Smooth muscle cell of the pulmonary artery (primary cell): ENCODE measurements at places on chromosomes 16 and 17. TPM values are rescaled to one million over a fixed set of nuclear protein-coding genes. Genes with fewer than 3 reads are reported as not detected.

ABI3 gene
- 0.17 and 0.20 TPM in 2 replicates for total RNA-seq

DHRS7C gene
- total RNA-seq = not detected in 2 replicates

GPATCH8 gene
- total RNA-seq = 16.8 and 19.3 TPM in 2 replicates

ZG16 gene
- not detected in 2 replicates for total RNA-seq

HBZ gene
- total RNA-seq = not detected in 2 replicates

RAPGEFL1 gene
- 1.8 and 3.5 TPM in 2 replicates for total RNA-seq

PIGQ gene
- total RNA-seq = 31.5 and 39.1 TPM in 2 replicates

MYCBPAP gene
- total RNA-seq = 1.6 and 1.7 TPM in 2 replicates

NPIPB13 gene
- total RNA-seq = 0.59 and 0.73 TPM in 2 replicates

SOX8 gene
- total RNA-seq = 0.26 and 0.72 TPM in 2 replicates

ARL17A gene
- 6.9 and 7.0 TPM in 2 replicates for total RNA-seq

MMP2 gene
- total RNA-seq = 977 and 1,577 TPM in 2 replicates

MIF4GD gene
- 8.7 and 10.1 TPM in 2 replicates for total RNA-seq

MAPT gene
- total RNA-seq = 0.52 and 0.53 TPM in 2 replicates

KRTAP4-5 gene
- total RNA-seq = not detected in 2 replicates

ERN2 gene
- not detected in 2 replicates for total RNA-seq

ZNF785 gene
- total RNA-seq = 10.2 and 10.6 TPM in 2 replicates

TAF1C gene
- 14.3 and 18.5 TPM in 2 replicates for total RNA-seq

PYY gene
- not detected in 2 replicates for total RNA-seq

ADAD2 gene
- total RNA-seq = not detected in 2 replicates

PRSS53 gene
- 4.8 and 6.0 TPM in 2 replicates for total RNA-seq

NLRP1 gene
- 39.4 and 48.0 TPM in 2 replicates for total RNA-seq

COTL1 gene
- total RNA-seq = 73.7 and 105 TPM in 2 replicates

HELZ gene
- 53.6 and 55.1 TPM in 2 replicates for total RNA-seq

PRKCB gene
- 0.07 TPM in 1 of 2 replicates, not detected in the other for total RNA-seq

GRAP gene
- 0.13 and 0.20 TPM in 2 replicates for total RNA-seq

NOL11 gene
- 23.8 and 24.1 TPM in 2 replicates for total RNA-seq

DLX4 gene
- total RNA-seq = not detected in 2 replicates

PHKG2 gene
- total RNA-seq = 16.4 and 17.3 TPM in 2 replicates

TBC1D3G gene
- total RNA-seq = 0.07 TPM in 1 of 2 replicates, not detected in the other

TANGO6 gene
- 19.7 and 26.3 TPM in 2 replicates for total RNA-seq

SPEM1 gene
- total RNA-seq = not detected in 2 replicates

EVPLL gene
- total RNA-seq = not detected in 2 replicates

C16orf46 gene
- 0.43 and 1.0 TPM in 2 replicates for total RNA-seq

GP2 gene
- not detected in 2 replicates for total RNA-seq

LITAFD gene
- not detected in 2 replicates for total RNA-seq

RASD1 gene
- 0.53 and 2.3 TPM in 2 replicates for total RNA-seq

ABCA8 gene
- total RNA-seq = 60.6 and 198 TPM in 2 replicates

KRTAP9-4 gene
- total RNA-seq = not detected in 2 replicates

TOX3 gene
- total RNA-seq = not detected in 2 replicates

WBP2 gene
- total RNA-seq = 45.3 and 64.9 TPM in 2 replicates

ADCY9 gene
- 20.6 and 34.7 TPM in 2 replicates for total RNA-seq

KRT33A gene
- total RNA-seq = not detected in 2 replicates

DRC3 gene
- total RNA-seq = 1.2 and 1.8 TPM in 2 replicates

CCL11 gene
- not detected in 2 replicates for total RNA-seq

TEFM gene
- 8.6 and 9.2 TPM in 2 replicates for total RNA-seq

CACNG3 gene
- total RNA-seq = not detected in 2 replicates

FNDC8 gene
- total RNA-seq = not detected in 2 replicates

PHOSPHO1 gene
- 0.39 and 0.40 TPM in 2 replicates for total RNA-seq

CENPN gene
- 14.8 and 24.9 TPM in 2 replicates for total RNA-seq
